ENCODE measurements at places on chromosomes 5 and 9. TPM values are rescaled to one million over a fixed set of nuclear protein-coding genes. Genes with fewer than 3 reads are reported as not detected.

DNAI1 gene
- not detected for total RNA-seq

IL6ST gene
- 351 TPM for total RNA-seq

PCDHGB6 gene
- total RNA-seq = 2.9 TPM

CDX1 gene
- total RNA-seq = not detected

DELE1 gene
- total RNA-seq = 114 TPM

TMEM8B gene
- total RNA-seq = 28.1 TPM

FBXW2 gene
- total RNA-seq = 74.3 TPM

SHOC1 gene
- total RNA-seq = 2.0 TPM

GABBR2 gene
- 6.2 TPM for total RNA-seq

ARSI gene
- total RNA-seq = 0.61 TPM

CCDC152 gene
- not detected for total RNA-seq

CDC25C gene
- not detected for total RNA-seq

PLPP7 gene
- 11.8 TPM for total RNA-seq

PCDH12 gene
- 9.6 TPM for total RNA-seq

PCDHGA4 gene
- 3.0 TPM for total RNA-seq

PCDHA11 gene
- total RNA-seq = 0.31 TPM

SAXO1 gene
- 0.94 TPM for total RNA-seq

DIRAS2 gene
- not detected for total RNA-seq

CNTLN gene
- 2.1 TPM for total RNA-seq

NEUROG1 gene
- not detected for total RNA-seq

CD14 gene
- 9.8 TPM for total RNA-seq

ADGRD2 gene
- not detected for total RNA-seq

HRH2 gene
- total RNA-seq = 0.22 TPM
